ENCODE measurements at places on chromosomes 5 and 9. TPM values are rescaled to one million over a fixed set of nuclear protein-coding genes. Genes with fewer than 3 reads are reported as not detected.

GRCh38 chr5:54390015-54390414, 65.5 kb upstream of the HSPB3 start:
- no peaks in the 10 kb centered on the region for H3K27me3 ChIP-seq
- H3K27ac ChIP-seq = no peak overlapping the region
- no peak overlapping the region for H3K4me3 ChIP-seq
- DNase-seq = no peak

GRCh38 chr5:31935496-31936369, 238.4 kb downstream of the GOLPH3 start:
- DNase-seq = no peak
- H3K27ac ChIP-seq = no peak overlapping the region
- H3K27me3 ChIP-seq = no peaks in the 10 kb centered on the region

DNA sequence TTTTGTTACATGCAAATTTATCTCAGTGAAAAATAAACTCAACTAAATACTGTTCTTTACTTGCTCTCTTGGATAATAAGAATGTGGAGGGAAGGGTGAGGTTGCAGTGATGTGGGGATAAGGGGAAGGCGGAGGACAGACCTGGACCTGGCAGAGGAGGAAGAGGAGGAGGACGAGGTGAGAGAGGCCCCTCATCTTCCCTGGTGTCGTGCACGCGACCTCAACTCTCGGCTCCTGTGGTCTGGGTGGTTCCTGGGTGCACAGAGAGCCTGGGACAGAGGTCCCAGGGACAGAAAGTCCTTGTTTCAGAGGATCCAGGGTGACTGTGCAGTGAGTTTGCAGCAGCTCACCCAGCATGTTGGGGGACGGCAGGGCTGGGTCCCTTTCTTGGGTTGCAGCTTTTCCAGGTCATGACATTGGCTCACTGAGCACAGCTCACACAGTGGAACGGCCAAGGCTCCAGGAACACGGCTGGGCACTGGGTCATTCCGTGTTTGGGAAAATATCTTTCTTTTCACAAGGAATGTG, 37.7 kb upstream of the LPCAT1 start:
- no peaks in the 10 kb centered on the region for H3K27me3 ChIP-seq
- no peak overlapping the region for H3K4me3 ChIP-seq
- no peaks in the 10 kb centered on the region for H3K36me3 ChIP-seq
- H3K27ac ChIP-seq = no peak overlapping the region

GRCh38 chr5:181053488-181054121, 13.5 kb downstream of the BTNL9 start:
- no peak overlapping the region for H3K27ac ChIP-seq
- H3K4me3 ChIP-seq = peak overlapping the region; percentile 72
- DNase-seq = no peak
- H3K27me3 ChIP-seq = peaks cover 16% of the 10 kb centered on the region

- no peak for DNase-seq
- no peak overlapping the region for H3K4me3 ChIP-seq
- peaks cover 19% of the 10 kb centered on the region for H3K4me1 ChIP-seq
- H3K36me3 ChIP-seq = no peaks in the 10 kb centered on the region
- H3K27me3 ChIP-seq = no peaks in the 10 kb centered on the region
- H3K27ac ChIP-seq = no peak overlapping the region
Observed at GRCh38 chr5:111950660-111951059, 193.7 kb upstream of the NREP start.

GRCh38 chr5:5039918-5040317, 100.2 kb upstream of the ADAMTS16 start:
- no peaks in the 10 kb centered on the region for H3K4me1 ChIP-seq
- no peaks in the 10 kb centered on the region for H3K36me3 ChIP-seq
- H3K27me3 ChIP-seq = no peaks in the 10 kb centered on the region
- no peak for DNase-seq
- H3K4me3 ChIP-seq = no peak overlapping the region
- no peak overlapping the region for H3K27ac ChIP-seq

DNA sequence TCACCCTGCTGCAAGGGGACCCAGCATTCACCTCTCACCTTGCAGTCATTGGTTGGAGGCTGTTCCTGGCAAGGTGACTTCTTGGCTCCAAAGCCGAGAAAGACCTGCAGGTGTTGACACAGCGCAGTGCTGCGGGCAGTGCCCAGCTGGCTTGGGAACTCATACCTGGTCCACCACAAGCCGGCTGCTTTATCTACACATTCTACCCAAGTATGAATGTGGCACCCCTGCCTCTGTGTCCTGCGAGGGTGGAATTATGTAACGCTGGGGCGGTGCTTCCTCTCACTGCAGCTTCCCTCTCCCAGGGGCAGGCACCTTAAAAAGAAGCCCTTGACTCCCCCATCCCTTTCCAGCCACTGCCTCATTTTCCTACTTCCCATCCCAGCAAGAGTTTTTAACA, 2.5 kb upstream of the ZMYND19 start:
- no peak for DNase-seq
- no peak overlapping the region for H3K27ac ChIP-seq
- peaks cover 4% of the 10 kb centered on the region for H3K36me3 ChIP-seq
- H3K4me1 ChIP-seq = peaks cover 14% of the 10 kb centered on the region

DNA sequence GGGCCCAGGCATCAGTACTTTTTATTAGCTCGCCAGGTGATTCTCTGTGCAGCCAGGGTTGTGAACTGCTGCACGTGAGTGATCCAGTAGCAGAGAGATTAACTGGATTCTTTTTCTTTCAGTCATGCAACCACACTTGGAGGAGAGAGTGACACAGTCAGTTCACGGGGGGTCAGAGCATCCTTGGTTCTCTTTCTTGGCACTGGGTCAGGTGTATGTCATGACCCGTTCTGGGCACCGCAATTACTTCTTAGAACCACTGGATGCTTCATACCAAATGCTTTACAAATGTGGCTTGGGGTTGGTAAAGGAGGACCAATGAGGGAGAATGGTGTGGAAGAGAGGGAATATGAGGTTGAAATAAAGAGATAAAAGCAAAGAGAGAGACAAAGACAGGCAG, 368.7 kb downstream of the MLLT3 start:
- H3K36me3 ChIP-seq = no peaks in the 10 kb centered on the region
- no peak overlapping the region for H3K27ac ChIP-seq
- no peak for DNase-seq
- no peaks in the 10 kb centered on the region for H3K27me3 ChIP-seq
- no peaks in the 10 kb centered on the region for H3K4me1 ChIP-seq
- no peak overlapping the region for H3K4me3 ChIP-seq

DNA sequence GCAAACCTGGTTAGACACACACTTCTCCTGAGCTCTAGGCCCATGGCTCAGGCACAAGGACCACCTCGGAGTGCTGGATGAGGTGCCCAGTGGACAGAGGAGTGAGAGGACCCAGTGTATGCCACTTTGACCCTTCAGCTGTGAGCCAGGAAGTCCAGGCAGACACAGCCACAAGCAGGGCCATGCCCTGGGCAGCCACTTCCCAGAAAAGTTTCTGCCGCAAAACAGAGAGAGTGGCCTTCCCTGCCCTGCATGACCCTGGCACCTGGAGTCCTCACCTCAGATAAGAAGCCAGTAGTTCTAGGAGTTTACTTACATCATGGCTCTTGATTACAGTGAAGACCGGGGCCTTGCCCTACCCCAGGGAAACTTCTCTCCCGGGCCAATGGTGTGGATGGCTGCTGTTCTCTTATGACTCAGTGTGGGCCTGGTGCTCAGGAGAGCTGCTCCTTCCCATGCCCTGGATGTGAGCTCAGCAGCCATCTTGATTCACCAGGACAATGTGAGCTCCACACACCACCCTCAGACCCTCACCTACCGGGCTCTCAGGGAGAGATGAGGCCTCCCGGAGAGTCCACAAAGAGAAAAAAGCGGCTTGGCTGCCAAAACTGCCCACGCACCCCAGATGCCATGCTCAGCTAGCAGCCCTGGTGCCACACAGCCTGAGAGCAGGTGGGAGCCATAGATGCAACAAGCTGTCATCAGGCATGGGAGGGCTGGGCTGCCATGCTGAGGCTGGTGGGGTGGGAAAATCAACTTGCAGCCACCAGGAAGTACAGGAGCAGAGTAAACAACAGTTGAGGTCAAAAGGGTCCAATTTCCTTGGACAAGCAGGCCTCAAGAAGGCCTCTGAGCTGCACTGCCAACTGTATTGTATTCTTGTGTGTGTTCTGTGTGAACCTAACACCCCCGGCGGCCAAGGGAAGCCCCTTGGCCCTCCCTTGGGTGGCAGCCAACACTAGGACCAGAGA, 11.7 kb upstream of the IRF1 start:
- no peak for DNase-seq
- H3K4me1 ChIP-seq = peaks cover 20% of the 10 kb centered on the region
- no peak overlapping the region for H3K27ac ChIP-seq
- H3K27me3 ChIP-seq = no peaks in the 10 kb centered on the region

DNA sequence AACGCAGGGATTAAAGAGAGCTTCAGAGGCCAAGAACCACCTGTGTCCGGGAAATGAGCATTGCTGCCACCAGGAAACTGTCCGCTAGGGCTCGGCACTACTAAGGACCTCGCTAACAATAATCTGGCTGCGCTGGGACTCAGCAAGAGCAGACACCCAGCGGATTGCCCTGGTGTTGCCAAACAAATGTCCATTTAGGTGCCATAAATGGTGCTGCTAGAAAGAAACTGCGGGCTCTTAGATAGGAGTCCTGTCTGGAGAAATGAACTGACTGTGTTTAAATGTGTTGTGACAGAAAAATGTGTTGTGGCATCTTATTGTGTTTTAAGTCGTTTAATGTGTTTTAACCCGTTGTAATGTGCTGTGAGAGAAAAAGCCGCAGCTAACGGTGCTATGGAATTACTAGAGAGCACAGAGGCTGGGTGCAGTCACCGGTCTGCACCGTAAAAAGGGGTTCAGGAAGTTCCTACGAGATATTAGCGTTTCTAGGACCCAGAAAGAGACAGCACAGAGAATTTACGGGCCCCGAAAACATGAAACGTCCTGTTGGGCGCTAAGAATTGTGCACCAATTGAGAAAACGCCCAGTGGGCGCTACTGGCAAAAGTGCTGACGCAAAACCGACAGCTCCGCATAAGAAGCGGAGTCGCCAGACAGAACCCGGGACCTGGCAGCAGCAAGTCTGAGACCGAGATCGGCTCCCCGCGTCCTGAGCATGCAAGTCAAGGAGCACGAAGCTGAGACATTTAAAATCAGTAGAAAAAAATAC, 90.6 kb downstream of the ANXA2R start:
- peak overlapping the region; percentile 82 for H3K4me3 ChIP-seq
- peaks cover 30% of the 10 kb centered on the region for H3K4me1 ChIP-seq
- no peaks in the 10 kb centered on the region for H3K36me3 ChIP-seq
- H3K27me3 ChIP-seq = peaks cover 6% of the 10 kb centered on the region

DNA sequence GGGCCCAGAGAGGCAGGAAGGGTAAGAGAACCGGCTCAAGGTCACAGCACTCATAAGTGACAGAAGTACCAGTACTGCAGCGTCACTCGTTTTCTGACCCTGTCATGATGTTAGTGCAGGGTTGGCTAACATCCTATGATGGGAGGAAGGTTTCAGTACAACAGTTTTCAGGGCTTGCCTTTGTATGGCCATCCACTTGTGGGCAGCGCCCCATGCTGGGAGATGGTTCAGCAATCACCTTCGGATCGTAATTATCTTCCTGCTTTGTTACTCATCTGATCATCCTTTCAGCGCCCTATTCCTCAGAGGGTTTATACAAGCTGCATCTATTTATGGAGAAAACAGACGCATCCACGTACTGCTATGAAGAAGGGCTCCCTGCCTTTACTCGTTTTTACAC, 2.4 kb downstream of the MAP1B start:
- H3K36me3 ChIP-seq = no peaks in the 10 kb centered on the region
- H3K4me3 ChIP-seq = peak overlapping the region; percentile 77
- no peak for DNase-seq
- H3K27me3 ChIP-seq = no peaks in the 10 kb centered on the region
- H3K27ac ChIP-seq = peak overlapping the region; percentile 99
- peaks cover 11% of the 10 kb centered on the region for H3K4me1 ChIP-seq

DNA sequence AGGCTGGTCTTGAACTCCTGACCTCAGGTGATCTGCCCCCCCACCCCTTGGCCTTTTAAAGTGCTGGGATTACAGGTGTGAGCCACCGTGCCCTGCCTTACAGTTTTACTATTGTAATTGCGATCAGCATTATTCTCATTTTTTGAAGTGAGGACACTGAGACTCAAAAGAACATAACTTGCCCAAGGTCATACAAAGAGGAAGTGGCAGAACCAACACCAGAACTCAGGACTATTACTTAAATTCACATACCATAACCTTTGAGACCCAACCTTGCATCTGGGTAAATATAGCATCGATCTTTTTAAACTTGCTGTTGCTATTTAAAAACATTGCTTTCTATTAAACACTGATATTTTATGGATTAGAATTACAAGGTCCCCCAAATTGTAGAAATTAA, 54.2 kb downstream of the FOXI1 start:
- H3K4me1 ChIP-seq = no peaks in the 10 kb centered on the region
- no peaks in the 10 kb centered on the region for H3K36me3 ChIP-seq
- no peaks in the 10 kb centered on the region for H3K27me3 ChIP-seq

GRCh38 chr9:27090711-27091110, 18.3 kb upstream of the TEK start:
- H3K27ac ChIP-seq = no peak overlapping the region
- H3K27me3 ChIP-seq = no peaks in the 10 kb centered on the region
- H3K4me1 ChIP-seq = peaks cover 5% of the 10 kb centered on the region
- H3K4me3 ChIP-seq = no peak overlapping the region

- H3K27ac ChIP-seq = no peak overlapping the region
- H3K4me1 ChIP-seq = no peaks in the 10 kb centered on the region
- H3K4me3 ChIP-seq = no peak overlapping the region
Observed at GRCh38 chr5:72991394-72991793, 35.6 kb downstream of the FCHO2 start.

GRCh38 chr9:134892221-134892620, 11.6 kb downstream of the FCN2 start:
- no peaks in the 10 kb centered on the region for H3K36me3 ChIP-seq
- no peak for DNase-seq
- no peaks in the 10 kb centered on the region for H3K4me1 ChIP-seq
- no peak overlapping the region for H3K4me3 ChIP-seq

DNA sequence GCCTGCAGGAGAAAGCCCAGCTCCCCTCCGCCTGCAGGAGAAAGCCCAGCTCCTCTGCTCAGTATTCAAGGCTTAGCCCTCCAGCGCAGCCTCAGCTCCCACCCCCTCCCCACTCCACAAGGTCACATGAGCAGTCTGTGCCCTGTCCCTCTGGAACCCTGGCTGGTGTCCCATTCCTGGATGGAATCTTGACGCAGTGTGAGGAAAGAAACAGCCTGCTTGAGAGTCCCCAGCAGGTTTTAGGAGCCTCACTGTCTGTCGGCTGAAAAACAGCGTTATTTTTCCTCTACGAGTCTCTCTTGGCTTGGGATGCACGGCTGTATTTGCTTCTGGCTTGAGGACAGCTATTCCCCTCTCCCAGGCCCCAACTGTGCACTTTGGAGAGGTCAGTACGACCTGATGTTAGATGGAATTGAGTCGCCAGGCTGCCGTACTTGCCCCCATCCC, 210.1 kb upstream of the TRIM32 start:
- no peaks in the 10 kb centered on the region for H3K36me3 ChIP-seq
- DNase-seq = no peak
- H3K27me3 ChIP-seq = no peaks in the 10 kb centered on the region

- peak overlapping the region; percentile 8 for H3K4me3 ChIP-seq
- H3K4me1 ChIP-seq = peaks cover 38% of the 10 kb centered on the region
- no peaks in the 10 kb centered on the region for H3K27me3 ChIP-seq
- DNase-seq = no peak
- H3K36me3 ChIP-seq = no peaks in the 10 kb centered on the region
Observed at GRCh38 chr5:123134653-123135181, 45.7 kb downstream of the PRDM6 start.

The TLR4 gene
- 78.2 TPM for total RNA-seq

The SLC6A18 gene
- not detected for total RNA-seq

The PCDHA10 gene
- 0.41 TPM for total RNA-seq

The FRRS1L gene
- total RNA-seq = 0.81 TPM

The CA9 gene
- not detected for total RNA-seq

The MCIDAS gene
- total RNA-seq = not detected

The TMEM171 gene
- total RNA-seq = not detected

The RNF183 gene
- not detected for total RNA-seq

The SHISAL2B gene
- not detected for total RNA-seq
